NCI-H526 treated with DMSO at 0.1 percent for 48 hours (cell line): ENCODE measurements at places on chromosomes 3 and 15.

DNA sequence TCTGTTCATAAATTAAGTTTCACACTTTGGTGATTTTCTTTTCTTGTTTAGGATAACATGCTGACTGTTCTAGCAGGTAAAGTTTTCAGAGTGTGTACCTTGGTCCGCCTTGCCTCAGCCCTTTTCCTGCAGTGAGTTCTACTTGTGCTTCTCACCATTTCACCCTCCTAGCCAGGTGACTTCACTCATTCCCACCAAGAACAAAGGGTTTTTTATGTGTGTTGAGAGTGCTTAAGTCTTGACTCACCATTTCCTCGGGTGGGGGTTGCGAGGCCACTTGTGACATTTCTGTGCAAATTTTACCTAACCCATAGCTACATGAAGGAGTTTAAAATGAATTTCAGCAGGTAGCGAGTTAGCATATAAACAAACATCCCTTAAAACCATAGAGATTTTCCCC is 81.4 kb downstream of the C3orf38 start:
- DNase-seq, result no peak

GRCh38 chr3:133805384-133805701 is 272 bp upstream of the SRPRB start:
- DNase-seq, result no peak

DNA sequence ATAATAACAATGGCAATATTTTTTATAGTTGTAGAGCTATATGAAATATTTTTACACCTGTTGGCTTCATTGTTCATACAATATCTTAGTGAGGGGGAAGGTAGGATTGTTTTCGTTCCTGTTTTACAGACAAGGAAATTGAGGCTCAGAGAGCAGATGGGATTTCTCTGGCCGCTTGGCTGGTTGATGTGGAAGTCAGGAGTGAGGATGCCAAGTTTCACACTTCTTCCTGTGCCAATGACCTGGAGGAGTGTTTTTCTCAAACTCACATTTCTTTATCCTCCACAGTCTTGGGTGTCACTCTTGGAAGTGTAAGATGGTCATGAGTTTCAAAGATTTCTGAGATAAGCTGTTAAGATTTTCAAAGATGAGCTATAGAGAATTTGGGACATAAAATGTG is 50.6 kb downstream of the LPP start:
- DNase-seq, result no peak

- DNase-seq, result no peak
Observed at GRCh38 chr3:58325525-58325992, 7.1 kb upstream of the PXK start.

GRCh38 chr3:38960042-38960622 is 91.6 kb downstream of the SCN11A start:
- DNase-seq, result no peak

DNA sequence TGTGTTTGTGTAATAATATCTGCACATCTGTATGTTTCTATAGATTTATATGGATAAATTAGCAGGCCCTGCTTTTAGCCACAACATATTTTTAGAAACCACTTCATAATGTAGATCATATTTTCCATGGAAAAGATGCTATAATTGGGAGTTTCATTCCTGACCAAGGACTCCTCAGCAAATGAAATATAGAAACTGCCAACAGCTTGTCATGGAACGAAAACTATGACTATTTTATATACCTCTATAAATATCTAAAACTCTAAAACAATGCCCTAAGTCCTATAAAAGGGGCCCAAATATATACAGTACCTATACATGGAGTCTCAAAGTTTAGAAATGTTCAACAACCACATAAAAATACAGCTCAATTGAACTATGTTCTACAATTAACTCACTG is 27.9 kb downstream of the EID1 start:
- DNase-seq, result no peak
